ENCODE measurements at places on chromosomes 6 and 20.

DNA sequence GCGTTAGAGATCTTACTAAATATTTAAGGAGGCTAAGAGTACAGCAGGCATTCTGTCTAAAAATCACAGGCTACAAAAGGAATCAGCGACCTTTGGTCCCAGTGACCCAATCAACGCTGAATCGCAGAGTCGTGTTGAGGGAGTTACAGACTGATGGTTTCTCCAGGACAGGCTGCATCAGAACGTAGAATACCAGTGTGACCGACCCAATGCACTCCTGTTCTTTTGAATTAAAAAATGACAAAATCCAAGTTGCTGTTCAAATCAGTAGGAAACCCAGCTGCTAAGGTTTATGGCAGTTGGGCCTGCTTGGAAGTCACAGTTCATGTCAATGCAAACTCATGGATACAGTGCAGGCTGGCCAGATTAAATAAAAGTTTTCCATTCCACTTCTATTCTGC lies 155.8 kb upstream of the AFDN start:
- DNase-seq, result no peak

- DNase-seq, result no peak
These were observed 138.4 kb upstream of the BTN3A2 start for GRCh38 chr6:26226579-26226967.

DNA sequence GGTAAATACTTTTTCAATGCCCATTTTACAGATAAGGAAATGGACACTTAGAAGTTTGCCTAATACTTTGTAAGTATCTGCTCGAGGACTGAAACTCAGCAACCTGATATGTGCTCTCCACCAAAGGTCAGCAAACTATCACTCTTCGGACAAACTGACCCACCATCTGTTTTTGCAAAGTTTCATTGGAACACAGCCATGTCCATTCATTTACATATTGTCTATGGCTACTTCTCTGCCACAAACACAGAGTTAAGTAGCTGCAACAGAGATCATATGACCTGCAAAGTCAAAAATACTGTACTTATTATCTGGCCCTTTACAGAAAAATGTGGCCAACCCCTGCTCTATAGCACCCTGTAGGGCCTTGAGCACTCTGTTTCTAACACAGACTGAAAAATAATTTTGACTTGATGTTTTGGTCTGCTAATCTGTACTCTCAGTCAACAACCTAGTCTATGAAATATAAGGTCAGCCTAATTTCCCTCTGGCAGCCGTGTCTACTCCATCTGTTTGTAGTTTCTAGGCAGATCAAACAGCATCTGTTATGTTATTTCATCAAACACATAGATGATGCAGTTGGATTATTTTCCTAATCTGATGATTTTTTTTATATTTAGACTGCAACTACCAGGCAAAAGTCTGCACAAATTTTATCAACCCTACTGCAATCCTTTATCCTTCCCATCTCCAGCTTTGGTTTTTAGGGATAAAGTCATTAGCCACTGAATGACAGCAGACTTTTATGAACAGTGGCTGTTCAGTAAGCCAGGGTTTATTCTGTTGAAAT lies 41.4 kb upstream of the BEND6 start:
- DNase-seq, result no peak

DNA sequence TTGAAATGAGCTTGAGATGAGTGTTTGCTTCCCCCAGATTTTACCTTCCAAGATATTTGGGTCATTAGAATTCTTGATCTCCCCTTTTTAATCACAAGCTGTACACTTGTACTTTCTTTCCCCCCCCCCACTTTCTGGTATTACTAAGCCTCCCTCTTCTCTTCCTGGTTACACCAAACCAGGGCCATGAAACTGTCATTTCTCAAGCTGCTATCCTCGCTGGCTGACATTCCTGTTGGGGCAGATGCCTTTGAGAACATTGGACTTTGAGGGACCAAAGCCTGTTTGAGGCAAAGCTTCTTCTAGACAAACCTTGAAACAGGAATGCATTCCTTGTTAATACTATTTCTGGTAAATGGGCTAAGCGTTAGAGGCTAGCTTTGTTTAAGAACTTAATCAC lies 32.3 kb upstream of the MAP3K7 start:
- no peak for DNase-seq

- DNase-seq, result no peak
These were observed 85.6 kb downstream of the QKI start for GRCh38 chr6:163500105-163500504.

DNA sequence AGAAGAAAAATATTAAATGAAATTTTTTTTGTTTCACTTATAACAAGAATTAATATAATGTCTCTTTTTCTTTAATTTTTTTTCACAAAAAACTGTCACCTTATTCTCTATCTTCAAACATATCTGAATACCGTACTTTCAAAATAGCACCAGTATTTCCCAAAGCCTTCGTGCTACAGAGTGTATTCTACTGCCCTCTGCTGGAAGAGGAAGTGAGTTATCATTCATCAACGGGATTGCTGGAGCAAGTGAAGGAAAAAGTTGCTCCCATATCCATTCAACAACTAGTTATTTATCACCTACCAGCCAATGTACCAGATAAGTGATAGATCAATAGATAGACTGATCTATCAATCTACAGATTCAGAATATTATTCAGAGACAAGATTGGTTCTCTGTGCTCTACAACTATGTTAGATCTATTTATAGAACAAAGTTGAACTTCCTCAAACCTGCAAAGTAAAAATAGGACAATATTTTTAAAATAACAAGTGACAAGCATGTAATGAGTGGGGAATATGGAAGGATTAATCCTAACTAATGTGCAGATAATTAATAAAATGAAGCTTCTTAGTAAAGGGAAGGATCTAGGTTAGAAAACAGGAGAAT lies 26.7 kb upstream of the TFAP2B start:
- no peak for DNase-seq

DNA sequence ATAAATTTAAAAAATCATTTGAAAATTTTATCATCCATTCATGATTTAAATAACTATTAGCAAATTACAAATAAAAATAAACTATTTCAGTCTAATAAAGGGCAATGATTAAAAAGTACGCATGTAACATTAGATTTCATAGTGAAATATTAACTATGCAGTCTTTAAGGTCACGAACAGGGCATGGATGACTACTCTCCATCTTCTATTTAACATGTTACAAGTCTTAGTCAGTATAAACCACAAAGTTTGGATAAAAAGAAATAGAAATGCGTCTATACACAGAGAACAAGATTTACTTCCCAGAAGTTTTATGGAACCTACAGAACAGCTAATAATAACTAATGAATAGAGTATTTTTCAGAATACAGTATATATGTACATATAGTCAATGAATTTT lies 1016.0 kb downstream of the EYS start:
- DNase-seq, result no peak

GRCh38 chr20:9516234-9516871 lies 2.0 kb downstream of the LAMP5 start:
- DNase-seq, result no peak

- DNase-seq, result no peak
These were observed 3.6 kb downstream of the IPCEF1 start for GRCh38 chr6:154352898-154353585.

All from CD4-positive, alpha-beta T cell treated with Interleukin-4 for 1 hour (primary cell).